Ecto neural progenitor cell (in vitro differentiated cells): ENCODE measurements at places on chromosomes 4 and X.

DNA sequence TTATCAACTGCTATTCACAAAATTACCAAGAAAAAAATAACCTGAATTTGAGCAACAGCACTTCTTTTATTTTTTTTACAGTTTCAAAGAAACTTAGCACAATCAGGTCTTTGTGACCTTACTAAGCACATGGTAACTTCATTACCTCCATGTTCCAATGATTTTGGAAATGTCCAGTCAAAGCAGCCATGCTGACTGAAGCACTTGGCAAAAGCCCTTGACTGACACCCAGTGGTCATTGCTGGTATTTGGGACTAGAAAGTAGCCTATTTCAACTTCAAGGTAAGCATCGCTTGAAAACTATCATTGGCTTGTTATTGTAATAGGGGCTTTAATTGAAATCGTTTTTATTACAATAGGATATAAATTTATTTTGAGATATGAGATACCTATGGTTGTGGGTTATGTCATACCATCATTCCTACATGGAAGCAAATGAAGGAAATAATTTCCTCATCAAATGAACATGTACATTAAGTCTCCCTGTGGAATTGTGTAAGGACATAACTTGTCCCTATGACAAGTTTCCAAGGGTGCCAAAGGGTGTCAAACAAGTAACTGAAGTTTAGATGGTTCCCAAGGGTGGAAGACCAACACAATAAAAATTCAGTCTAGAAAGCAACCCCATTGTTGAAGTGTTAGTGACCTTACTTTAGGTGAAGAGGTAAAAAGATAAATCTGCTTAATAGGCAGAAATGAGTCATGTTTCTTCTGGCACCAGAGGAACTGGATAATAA lies 15.2 kb upstream of the ANXA10 start:
- peak; percentile 68 for DNase-seq

- DNase-seq: no peak
Measured at GRCh38 chr4:24666316-24666715, 82.0 kb upstream of the DHX15 start.

- no peak for DNase-seq
Measured at GRCh38 chr4:176210101-176210500, 14.7 kb upstream of the SPATA4 start.

DNA sequence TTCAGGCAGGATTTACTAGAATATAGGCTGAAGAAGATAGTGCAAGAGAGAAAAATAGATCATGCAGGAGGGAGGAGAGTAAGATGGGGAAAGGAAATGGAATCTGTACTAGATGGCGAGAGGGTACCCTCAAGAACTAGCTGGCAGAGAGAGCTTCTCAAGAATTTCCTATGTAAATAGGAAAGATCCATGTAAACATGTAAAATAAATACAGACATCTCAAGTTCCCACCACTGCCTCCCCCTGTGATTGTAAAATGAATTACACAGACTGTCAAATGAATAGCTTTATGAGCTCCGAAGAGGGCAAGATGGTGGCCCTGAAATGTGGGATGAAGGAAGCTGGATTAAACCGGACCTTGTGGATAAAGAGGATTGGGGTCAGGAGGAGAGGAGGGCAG lies 178.0 kb downstream of the PALLD start:
- no peak for DNase-seq

DNA sequence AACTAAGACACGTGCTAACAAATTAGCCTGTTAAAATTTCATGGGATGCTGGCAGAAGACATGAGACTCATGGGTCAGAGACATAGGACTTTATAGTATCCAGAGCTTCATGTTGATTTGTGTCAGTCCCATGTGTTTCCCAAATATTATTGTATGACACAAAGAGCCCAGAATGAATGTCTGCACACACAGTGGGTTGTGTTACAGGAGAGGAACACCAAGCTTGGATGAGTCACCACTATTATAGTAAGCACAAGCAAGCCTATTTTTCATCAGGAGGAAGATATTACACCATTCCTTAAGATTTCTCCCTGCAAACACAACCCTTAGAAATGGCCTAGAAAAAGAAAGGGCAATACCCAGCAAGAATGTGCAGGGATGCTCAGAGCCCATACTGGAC lies 15.4 kb downstream of the BBS12 start:
- DNase-seq: no peak

GRCh38 chrX:109347632-109348031 lies 134.3 kb downstream of the GUCY2F start:
- no peak for DNase-seq

- DNase-seq: peak; percentile 67
Measured at GRCh38 chr4:114599231-114599902, 760 bp downstream of the UGT8 start.

- no peak for DNase-seq
Measured at GRCh38 chr4:101307899-101308298, 39.4 kb downstream of the PPP3CA start.
